ENCODE measurements at places on chromosomes 2 and 18. TPM values are rescaled to one million over a fixed set of nuclear protein-coding genes. Genes with fewer than 3 reads are reported as not detected.

The SLC35G4 gene
- total RNA-seq = not detected

The KLHL14 gene
- not detected for total RNA-seq

The GLI2 gene
- total RNA-seq = 4.7 TPM

The ARHGAP28 gene
- total RNA-seq = 3.8 TPM

The CELF4 gene
- total RNA-seq = not detected

The SIX2 gene
- not detected for total RNA-seq

The TSPYL6 gene
- total RNA-seq = not detected

The LRRC30 gene
- not detected for total RNA-seq

The INPP5D gene
- under 0.01 TPM for total RNA-seq

The NEU4 gene
- not detected for total RNA-seq

The CTAGE1 gene
- under 0.01 TPM for total RNA-seq

The UNC80 gene
- total RNA-seq = not detected

The CNTNAP5 gene
- total RNA-seq = not detected

The FOSL2 gene
- 31.4 TPM for total RNA-seq

The CFAP221 gene
- total RNA-seq = not detected

The TUBA3E gene
- total RNA-seq = not detected

The TNS1 gene
- 45.2 TPM for total RNA-seq

The DSG4 gene
- total RNA-seq = not detected

The SPATA3 gene
- total RNA-seq = not detected

The GATA6 gene
- total RNA-seq = 2.5 TPM

The BMP10 gene
- total RNA-seq = not detected

The GPR45 gene
- total RNA-seq = not detected

The TSN gene
- total RNA-seq = 57.5 TPM

The VIL1 gene
- not detected for total RNA-seq

The SULT1C2 gene
- total RNA-seq = not detected

The TXNDC2 gene
- 0.18 TPM for total RNA-seq

The MYO7B gene
- total RNA-seq = 0.18 TPM

The TCF4 gene
- total RNA-seq = 83.9 TPM

The DYSF gene
- total RNA-seq = under 0.01 TPM

The LHCGR gene
- total RNA-seq = under 0.01 TPM

The AQP12A gene
- not detected for total RNA-seq

The PIEZO2 gene
- 3.3 TPM for total RNA-seq

The ABHD1 gene
- not detected for total RNA-seq

The ACMSD gene
- not detected for total RNA-seq

All from IMR-90 (cell line).